ENCODE measurements at places on chromosomes 2 and 18. TPM values are rescaled to one million over a fixed set of nuclear protein-coding genes. Genes with fewer than 3 reads are reported as not detected.

The PIEZO2 gene
- 23.7 TPM for polyA plus RNA-seq

The PSD4 gene
- polyA plus RNA-seq, result 10.0 TPM

The TEKT4 gene
- 0.20 TPM for polyA plus RNA-seq

The FEV gene
- not detected for polyA plus RNA-seq

GRCh38 chr2:205484764-205485163, 197.5 kb upstream of the NRP2 start:
- DNase-seq, result no peak

DNA sequence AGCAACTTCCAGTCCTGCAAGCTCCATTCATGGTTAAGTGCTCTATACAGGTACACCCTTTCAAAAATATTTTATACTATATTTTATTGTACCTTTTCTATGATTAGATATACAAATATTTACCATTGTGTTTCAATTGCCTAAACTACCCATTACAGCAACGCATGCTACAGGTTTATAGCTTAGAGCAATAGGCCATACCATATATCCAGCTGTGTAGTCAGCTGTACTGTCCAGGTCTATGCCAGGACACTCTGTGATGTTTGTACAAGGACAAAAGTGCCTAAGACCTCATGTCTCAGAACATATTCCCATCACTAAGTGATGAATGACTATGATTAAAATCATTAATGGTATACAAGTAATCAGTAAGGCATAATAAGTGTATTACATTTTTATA, 368.7 kb downstream of the CMPK2 start:
- no peak for DNase-seq

- DNase-seq, result no peak
Observed at GRCh38 chr2:64586054-64586453, 61.9 kb downstream of the AFTPH start.

- DNase-seq, result no peak
Observed at GRCh38 chr2:18402-19271, 27.7 kb downstream of the FAM110C start.

DNA sequence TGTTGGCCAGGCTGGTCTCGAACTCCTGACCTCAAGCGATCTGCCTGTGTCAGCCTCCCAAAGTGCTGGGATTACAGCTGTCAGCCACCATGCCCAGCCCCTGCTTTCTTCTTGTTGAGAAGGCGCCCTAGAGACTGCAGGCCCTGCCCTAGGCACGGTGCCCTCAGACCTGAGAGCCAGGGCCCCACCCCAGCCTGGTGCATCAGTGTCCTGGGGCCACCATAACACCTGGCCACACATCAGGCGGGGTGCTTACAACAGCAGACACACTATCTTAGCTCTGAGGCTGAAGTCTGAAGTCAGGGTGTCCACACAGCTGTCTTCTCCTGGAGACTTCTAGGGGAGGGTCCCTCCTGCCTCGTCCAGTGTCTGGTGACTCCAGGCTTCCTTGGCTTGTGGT, 120.6 kb downstream of the NDUFA10 start:
- DNase-seq, result no peak
